ENCODE measurements at places on chromosomes 13 and 19.

GRCh38 chr13:82323101-82323500, 1559.2 kb downstream of the SLITRK1 start:
- no peak for DNase-seq

GRCh38 chr19:10424011-10424637, 3.8 kb downstream of the PDE4A start:
- DNase-seq: peak; percentile 49

DNA sequence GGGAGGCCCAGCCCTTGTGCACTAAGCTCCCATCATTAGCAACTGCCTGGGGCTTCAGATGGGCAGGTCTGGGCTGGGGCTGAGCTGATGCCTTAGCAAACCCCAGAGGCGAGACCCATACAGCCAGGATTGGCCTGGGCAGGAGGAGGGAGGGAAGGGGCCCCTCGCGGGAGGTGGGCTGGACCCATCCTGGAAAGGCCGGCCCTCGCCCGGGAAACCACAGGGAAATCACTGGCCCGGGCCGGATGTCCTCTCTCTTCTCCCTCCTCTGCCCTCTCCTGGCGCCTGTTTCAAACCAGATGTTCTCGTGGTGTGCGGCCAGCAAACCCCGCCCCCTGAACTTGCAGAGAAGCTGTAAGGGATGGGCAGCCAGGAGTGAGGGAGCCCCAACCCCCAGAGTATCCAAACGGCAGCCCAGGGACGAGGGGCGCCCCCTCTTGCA, 43.1 kb downstream of the TMEM255B start:
- no peak for DNase-seq

DNA sequence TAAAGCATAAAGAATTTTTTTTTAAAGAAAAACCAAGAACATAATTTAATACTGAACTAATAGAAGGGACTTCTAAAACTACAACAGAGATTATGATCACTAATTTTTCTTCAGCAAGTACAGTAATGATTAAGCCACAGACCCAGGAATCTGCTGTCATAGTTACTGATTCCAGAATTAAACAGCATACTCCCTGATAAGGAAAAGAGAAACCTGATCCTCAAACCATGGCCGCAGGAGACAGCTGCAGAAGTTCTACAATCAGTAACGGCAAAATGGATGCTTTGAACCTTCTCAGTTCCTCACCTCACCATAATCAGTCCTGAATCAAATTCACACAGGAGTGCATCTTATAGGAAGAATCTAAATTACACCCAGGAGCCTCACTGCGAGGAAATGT, 939.0 kb upstream of the SLITRK1 start:
- DNase-seq: no peak

GRCh38 chr19:35118268-35119020, 2.8 kb downstream of the FXYD3 start:
- DNase-seq: no peak

DNA sequence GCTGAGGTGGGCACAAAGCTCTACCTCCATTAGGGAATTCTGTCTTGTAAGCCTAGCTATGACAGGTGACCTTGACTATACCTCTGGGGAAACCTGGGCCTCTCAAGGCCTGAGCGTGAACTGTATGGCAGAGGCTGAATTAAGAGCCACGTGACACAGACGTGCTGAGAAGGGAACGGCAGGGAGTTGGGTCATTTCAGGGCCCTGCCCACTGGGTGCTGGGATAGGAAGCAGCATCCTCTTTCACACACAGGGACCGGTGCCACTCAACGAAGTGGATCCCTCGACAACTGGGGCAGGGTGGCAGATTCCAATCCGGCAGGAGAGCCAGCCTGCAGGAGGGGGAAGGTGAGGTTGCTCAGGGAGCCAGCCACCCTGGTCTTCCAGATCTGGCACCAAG, 9.2 kb downstream of the ASF1B start:
- DNase-seq: no peak

GRCh38 chr19:19457671-19458070, 52.2 kb downstream of the GATAD2A start:
- no peak for DNase-seq

- no peak for DNase-seq
Observed at GRCh38 chr13:98180092-98180491, 3.0 kb upstream of the RNF113B start.

- DNase-seq: no peak
Observed at GRCh38 chr19:18526316-18526715, 4.4 kb upstream of the ELL start.

GRCh38 chr13:61414686-61415057, 977 bp downstream of the PCDH20 start:
- no peak for DNase-seq
